Coronary artery (tissue), 2 donors: ENCODE measurements at places on chromosomes 4 and X.

DNA sequence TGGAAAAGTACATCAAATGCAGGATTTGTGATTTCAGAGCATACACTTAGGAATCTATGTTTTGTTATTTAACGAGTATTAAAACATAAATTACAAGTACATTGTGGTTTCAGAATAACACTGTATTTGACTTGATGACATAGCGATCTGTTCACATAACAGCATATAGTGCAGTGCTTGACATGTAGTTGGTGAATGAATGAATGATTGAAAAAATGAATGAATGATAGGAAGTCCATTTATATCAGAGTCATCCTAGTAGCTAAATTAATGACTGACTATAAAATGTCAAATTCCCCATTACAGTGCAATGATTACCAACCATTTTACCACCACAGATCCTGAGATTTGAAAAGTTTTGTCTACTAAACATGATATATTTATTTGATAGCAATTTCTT, 114.6 kb upstream of the FAT1 start:
- DNase-seq: no peak

GRCh38 chrX:66654411-66654810, 15.5 kb upstream of the EDA2R start:
- DNase-seq: no peak

GRCh38 chr4:127491571-127491970, 141.2 kb upstream of the INTU start:
- DNase-seq: no peak

DNA sequence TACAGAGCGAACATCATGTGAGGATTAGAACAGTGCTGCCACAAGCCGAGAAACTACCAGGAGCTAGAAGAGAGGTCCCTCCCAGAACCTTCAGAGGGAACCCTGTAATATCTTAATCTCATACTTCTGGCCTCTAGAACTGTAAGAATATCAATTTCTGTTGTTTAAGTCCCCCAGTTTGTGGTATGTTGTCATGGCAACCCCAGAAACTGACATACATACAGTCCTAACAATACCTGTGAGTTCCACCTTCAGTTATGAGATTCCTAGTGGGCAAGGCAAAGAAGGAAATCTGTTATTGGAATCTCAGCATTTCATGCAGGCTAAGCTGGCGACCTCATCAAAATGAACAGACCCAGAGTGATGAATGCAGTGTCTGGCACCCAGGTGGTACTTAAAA, 42.5 kb downstream of the ZBTB49 start:
- no peak for DNase-seq

- DNase-seq: no peak
Observed at GRCh38 chr4:15110120-15110571, 107.9 kb downstream of the CPEB2 start.

DNA sequence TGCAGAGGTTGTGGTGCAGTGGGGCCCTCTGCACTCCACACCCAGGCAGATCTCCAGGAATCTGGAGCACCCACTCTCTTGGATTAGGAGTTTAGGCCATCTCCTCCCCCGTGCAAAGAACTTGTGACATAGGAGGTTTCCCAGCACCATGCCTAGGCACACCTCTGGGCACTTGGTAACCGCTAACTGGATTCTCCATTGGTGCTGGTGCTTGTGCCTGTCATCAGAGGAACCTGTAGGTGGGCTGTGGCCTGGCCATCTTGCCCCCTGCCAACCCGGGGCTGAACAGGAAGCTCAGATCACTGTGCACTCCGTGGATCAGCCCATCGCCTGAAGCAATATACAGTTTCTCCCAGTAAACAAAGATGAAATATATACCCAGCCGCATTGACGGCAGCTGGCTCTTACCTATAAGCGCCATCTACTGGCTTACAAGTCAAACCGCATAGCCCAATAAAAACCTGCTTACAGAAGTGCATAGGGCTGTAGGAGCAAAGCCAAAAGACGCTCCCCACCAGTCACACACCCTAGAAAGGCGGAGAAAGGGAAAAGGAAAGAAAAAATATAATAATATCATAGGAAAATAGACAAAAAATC, 19.1 kb upstream of the TEX13B start:
- DNase-seq: no peak
